ENCODE measurements at places on chromosomes 6 and 20.

DNA sequence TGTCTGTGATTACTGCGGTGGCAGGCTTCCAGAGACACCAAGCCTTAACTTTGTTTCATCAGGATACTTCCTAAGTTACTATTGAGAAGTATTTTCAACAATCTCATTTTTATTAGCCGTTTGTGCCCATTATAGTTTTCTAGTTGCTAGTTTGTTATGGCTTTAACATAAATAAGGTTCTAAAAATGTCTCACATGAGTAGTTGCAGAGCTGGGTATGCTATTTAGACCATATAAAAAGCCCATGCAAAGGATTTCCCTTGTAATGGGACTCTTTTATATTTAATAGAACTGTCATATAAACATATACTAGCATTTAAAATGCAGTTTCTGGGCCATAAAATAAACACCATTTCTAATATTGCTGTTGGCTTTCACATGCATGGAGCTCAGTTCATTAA lies 205.3 kb upstream of the TCF21 start:
- DNase-seq = no peak

DNA sequence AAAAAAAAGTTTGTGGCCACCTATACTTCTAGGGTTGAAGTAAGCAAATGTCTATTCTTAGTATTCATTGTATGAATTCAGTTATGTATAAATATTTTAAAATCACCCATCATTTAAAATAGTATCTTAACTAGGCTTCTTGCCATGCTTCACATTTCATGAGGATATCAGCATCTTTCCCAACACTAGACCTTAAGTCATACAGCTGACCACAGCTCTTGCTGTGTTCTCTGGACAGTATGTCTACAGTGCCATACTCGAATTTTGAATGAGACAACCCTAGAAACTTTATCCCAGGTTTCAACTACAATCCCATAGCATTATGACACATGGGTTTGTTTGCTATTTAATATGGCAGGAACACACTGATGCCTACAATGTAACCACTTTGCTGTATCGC lies 5.2 kb downstream of the TXNDC5 start:
- no peak for DNase-seq

GRCh38 chr20:62209850-62210495 lies 10.1 kb downstream of the HRH3 start:
- no peak for DNase-seq

- DNase-seq = no peak
Observed at GRCh38 chr20:48669946-48670605, 157.7 kb downstream of the PREX1 start.

GRCh38 chr6:14709900-14710299 lies 536.0 kb upstream of the JARID2 start:
- no peak for DNase-seq

DNA sequence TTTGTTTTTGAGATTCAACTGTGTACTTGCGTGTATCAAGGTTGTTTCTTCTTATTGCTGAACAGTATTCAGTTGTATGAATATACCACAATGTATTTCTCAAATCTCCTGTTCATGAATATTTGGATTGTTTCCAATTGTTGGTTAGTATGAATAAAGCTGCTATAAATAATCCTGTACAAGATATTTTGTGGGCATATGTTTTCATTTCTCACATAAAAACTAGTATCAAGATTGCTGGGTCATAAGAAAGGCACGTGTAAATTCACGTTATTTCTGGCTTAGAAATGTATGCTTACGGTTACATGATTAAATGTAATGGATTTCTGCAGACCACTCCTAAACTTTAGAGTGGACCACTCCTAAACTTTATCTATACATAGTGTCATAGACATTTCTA lies 96.6 kb downstream of the BTBD3 start:
- DNase-seq = no peak

DNA sequence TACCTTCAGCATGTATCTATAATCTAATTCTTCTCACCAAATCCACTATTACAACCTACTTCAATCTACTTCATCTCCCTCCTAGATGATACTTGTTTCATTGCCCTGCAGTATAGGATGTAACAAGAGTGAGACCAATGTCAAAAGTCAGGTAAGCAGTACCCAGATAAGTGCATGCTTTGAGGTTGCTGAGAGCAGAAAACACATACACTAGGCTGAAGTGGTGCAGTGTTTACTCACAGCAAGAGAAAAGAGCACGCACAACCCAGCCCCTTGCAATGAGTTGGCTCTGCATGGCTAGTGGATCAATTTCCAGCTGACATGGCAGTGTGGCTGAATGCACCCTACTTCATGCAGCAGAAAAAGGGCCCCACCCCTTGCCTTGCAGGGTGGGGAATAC lies 199.9 kb downstream of the EPHA7 start:
- DNase-seq = no peak

- no peak for DNase-seq
Observed at GRCh38 chr6:57182017-57182432, 9.9 kb downstream of the BAG2 start.

GRCh38 chr20:9028419-9028818 lies 40.5 kb upstream of the PLCB4 start:
- no peak for DNase-seq
